ENCODE measurements at places on chromosomes 5 and 9. TPM values are rescaled to one million over a fixed set of nuclear protein-coding genes. Genes with fewer than 3 reads are reported as not detected.
A peak's percentile ranks its signal among the peaks of the same experiment; 100 is the strongest.

GRCh38 chr5:39466846-39467245, 42.1 kb upstream of the DAB2 start:
- peaks cover 12% of the 10 kb centered on the region for H3K27me3 ChIP-seq
- no peak overlapping the region for H3K27ac ChIP-seq
- no peak for DNase-seq
- H3K4me3 ChIP-seq, result no peak overlapping the region
- H3K4me1 ChIP-seq, result no peaks in the 10 kb centered on the region
- no peaks in the 10 kb centered on the region for H3K36me3 ChIP-seq

DNA sequence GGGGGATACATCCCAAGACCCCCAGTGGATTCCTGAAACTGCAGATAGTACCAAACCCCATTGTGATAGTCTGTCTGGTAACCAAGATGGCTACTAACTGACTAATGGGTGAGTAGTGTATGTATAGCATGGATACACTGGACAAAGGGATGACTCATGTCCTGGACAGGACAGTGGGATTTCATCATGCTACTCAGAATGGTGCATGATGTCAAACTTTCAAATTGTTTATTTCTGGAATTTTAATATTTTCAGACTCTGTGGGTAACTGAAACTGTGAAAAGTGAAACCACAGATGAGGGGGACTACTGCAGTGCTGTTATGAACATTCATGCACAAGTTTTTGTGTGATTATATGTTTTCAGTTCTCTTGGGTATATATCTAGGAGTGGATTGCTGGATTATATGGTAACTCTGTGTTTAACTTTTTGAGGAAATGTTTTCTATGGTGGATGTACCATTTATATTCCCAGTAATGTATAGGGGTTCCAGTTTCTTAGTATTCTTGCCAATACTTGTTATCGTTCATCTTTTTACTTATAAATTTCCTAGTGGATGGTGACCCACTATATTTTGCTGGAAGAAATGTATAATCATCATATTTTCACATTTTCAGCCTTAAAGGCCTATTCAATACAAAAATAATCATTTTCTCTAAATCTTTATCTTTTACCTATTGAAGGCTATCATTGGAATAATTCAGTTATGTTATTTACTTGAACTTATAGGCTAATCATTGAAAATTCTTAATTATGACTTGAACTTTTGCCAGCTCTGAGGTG, 140.9 kb downstream of the NR3C1 start:
- H3K27ac ChIP-seq, result no peak overlapping the region
- no peaks in the 10 kb centered on the region for H3K36me3 ChIP-seq
- no peak overlapping the region for H3K4me3 ChIP-seq
- H3K4me1 ChIP-seq, result no peaks in the 10 kb centered on the region

Gene FOXD4L4
- 0.51 TPM for total RNA-seq

GRCh38 chr9:94931036-94931633, 204.6 kb downstream of the AOPEP start:
- H3K27ac ChIP-seq, result peak overlapping the region; percentile 35
- no peak for DNase-seq
- peaks cover 62% of the 10 kb centered on the region for H3K4me1 ChIP-seq
- H3K36me3 ChIP-seq, result peaks cover 22% of the 10 kb centered on the region
- no peaks in the 10 kb centered on the region for H3K27me3 ChIP-seq

- no peaks in the 10 kb centered on the region for H3K4me1 ChIP-seq
- H3K27ac ChIP-seq, result no peak overlapping the region
- H3K27me3 ChIP-seq, result peaks cover 9% of the 10 kb centered on the region
- no peak overlapping the region for H3K4me3 ChIP-seq
These were observed 149.2 kb downstream of the CEP120 start for GRCh38 chr5:123273984-123274383.

Gene SPINK7
- not detected for total RNA-seq

Gene PDCD1LG2
- not detected for total RNA-seq

- peaks cover 7% of the 10 kb centered on the region for H3K4me1 ChIP-seq
- H3K27ac ChIP-seq, result no peak overlapping the region
- DNase-seq, result no peak
- no peaks in the 10 kb centered on the region for H3K36me3 ChIP-seq
- no peak overlapping the region for H3K4me3 ChIP-seq
These were observed 47.3 kb downstream of the MTRR start for GRCh38 chr5:7916171-7916804.

GRCh38 chr5:44783634-44784315, 25.0 kb upstream of the MRPS30 start:
- H3K4me3 ChIP-seq, result no peak overlapping the region
- no peaks in the 10 kb centered on the region for H3K4me1 ChIP-seq
- no peaks in the 10 kb centered on the region for H3K27me3 ChIP-seq
- no peak overlapping the region for H3K27ac ChIP-seq
- DNase-seq, result no peak

Gene EIF4EBP3
- total RNA-seq, result 4.8 TPM

DNA sequence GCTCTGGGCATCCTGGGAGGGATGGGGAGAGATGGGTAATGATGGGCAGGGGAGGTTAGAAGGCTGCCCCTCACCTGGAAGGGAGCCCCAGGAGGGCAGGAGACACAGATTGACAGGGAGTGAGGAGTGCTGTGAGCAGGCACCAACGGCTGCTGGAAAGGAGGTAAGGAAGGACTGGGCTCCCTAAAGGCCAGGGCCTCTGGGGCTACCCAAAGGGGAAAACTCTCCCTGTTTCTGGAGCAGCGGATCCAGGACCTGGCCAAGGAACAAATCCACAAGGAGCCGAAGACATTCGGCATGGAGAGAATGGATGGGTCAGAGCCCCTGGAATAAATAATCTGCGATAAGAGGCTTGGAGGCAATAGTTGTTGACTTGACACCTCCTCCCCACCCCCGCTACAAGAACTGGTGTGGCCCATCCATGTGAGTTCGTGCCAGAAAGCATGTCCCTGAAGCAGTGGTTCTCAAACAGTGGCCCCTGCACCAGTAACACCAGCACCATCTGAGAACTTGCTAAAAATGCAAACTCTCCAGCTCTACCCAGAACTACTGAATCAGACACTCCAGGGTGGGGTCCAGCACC, 208.3 kb downstream of the GABBR2 start:
- no peaks in the 10 kb centered on the region for H3K36me3 ChIP-seq
- peak; percentile 57 for DNase-seq
- H3K27me3 ChIP-seq, result peaks cover 10% of the 10 kb centered on the region
- no peak overlapping the region for H3K27ac ChIP-seq

- no peak for DNase-seq
- H3K36me3 ChIP-seq, result peaks cover 29% of the 10 kb centered on the region
- H3K4me3 ChIP-seq, result no peak overlapping the region
- peaks cover 26% of the 10 kb centered on the region for H3K4me1 ChIP-seq
These were observed 57.8 kb downstream of the AUH start for GRCh38 chr9:91303741-91304415.

DNA sequence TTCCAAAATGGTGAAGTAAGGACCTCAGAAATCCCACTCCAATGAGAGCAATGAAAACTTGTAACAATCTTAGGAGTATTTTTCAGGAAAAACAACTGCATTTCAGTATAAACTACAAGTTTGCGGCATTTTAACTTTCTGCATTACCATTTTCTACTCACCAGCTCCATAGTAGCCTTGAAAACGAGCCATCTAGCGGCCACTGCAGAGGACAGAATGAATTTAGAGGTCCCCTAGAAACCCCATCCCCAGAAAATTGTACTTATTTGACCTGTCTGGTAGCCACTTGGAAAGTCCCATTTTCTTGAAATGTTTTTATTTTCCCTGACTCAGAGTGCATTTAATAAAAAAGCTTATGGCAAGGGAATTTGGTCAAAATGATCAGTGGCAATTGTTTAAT, 205.4 kb upstream of the ITGA1 start:
- H3K27me3 ChIP-seq, result no peaks in the 10 kb centered on the region
- no peak overlapping the region for H3K4me3 ChIP-seq
- DNase-seq, result no peak
- H3K4me1 ChIP-seq, result peaks cover 12% of the 10 kb centered on the region
- no peak overlapping the region for H3K27ac ChIP-seq
- H3K36me3 ChIP-seq, result no peaks in the 10 kb centered on the region

- no peak for DNase-seq
- H3K27ac ChIP-seq, result no peak overlapping the region
- H3K27me3 ChIP-seq, result no peaks in the 10 kb centered on the region
- H3K36me3 ChIP-seq, result no peaks in the 10 kb centered on the region
- no peak overlapping the region for H3K4me3 ChIP-seq
- H3K4me1 ChIP-seq, result no peaks in the 10 kb centered on the region
These were observed 120.2 kb downstream of the ICE1 start for GRCh38 chr5:5542654-5543053.

Gene DCAF12
- total RNA-seq, result 42.4 TPM
